ENCODE measurements at places on chromosomes 12 and 14. TPM values are rescaled to one million over a fixed set of nuclear protein-coding genes. Genes with fewer than 3 reads are reported as not detected.

CCDC197 gene
- total RNA-seq = not detected

CLEC12A gene
- 18.1 TPM for total RNA-seq

KERA gene
- total RNA-seq = 3.1 TPM

RNF212B gene
- total RNA-seq = not detected

MYF5 gene
- total RNA-seq = 7.5 TPM

Data from umbilical cord (tissue), 2 donors.